Fibroblast of lung (primary cell): ENCODE measurements at places on chromosomes 2 and 18.

- peak; percentile 21 for DNase-seq
These were observed at the start of gene POU3F3 for GRCh38 chr2:104853534-104854497. Gene POU3F3 (plus strand): TSS chr2:104854115. CDS start chr2:104855511, 1,396 bp downstream.

DNA sequence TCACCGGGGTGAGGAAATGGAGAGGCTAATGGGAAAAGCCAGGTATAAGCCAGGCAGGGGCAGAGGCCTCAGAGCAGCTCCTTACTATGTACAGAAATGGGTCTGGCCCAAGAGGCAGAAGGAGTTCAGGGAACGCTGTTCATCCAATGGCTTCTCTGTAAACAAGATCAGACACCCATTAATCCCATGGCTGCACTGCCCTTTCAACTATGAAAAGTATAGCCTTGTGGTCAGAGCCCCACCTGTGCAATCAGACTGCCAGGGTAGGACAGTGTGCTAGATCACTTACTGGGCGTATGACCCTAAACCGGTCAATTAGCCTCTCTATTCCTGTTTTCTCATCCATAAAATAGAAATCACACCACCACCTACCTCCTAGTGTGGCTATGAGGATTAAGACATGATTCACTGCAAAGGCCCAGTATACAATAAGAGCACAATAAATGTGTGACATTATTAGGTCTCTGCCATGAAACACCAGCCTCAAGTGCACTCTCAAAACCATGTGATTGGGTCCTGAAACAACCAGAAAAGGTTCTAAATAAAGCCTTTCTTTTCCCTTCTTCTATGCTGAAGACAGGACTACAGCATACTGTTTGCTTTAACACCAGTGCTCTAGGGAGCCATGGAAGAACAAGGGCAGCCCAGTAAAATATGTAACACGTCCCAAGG, 4.4 kb downstream of the ANKRD44 start:
- no peak for DNase-seq

- peak; percentile 25 for DNase-seq
These were observed 43.6 kb upstream of the IHH start for GRCh38 chr2:219104107-219105035.

DNA sequence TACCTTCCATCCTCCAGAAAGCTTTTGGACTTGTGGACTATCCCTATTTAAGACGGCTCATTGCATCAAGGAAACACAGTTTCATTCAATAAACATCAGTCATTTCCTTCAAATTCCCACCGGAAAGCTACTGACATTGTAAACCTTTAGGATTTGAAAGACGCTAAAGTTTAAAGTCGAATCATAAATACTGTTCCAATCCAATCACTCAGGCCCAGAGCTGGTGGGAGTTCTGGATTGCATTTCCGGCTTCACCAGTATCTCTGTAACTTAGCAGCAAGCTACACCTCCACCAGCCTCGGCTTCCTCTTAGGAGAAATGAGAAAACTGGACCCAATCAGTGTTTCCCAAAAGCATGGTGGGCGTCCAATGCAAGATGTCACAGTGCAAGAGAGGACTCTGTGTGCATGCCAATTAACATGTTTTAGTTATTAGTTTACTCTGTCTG, 1.6 kb downstream of the WDFY1 start:
- DNase-seq = peak; percentile 38

GRCh38 chr2:46160326-46160725, 136.9 kb upstream of the EPAS1 start:
- DNase-seq = no peak

- DNase-seq = peak; percentile 31
These were observed 633 bp downstream of the KIAA1328 start for GRCh38 chr18:36829362-36830157.

GRCh38 chr2:216560838-216561270, 62.2 kb downstream of the RPL37A start:
- peak; percentile 64 for DNase-seq

DNA sequence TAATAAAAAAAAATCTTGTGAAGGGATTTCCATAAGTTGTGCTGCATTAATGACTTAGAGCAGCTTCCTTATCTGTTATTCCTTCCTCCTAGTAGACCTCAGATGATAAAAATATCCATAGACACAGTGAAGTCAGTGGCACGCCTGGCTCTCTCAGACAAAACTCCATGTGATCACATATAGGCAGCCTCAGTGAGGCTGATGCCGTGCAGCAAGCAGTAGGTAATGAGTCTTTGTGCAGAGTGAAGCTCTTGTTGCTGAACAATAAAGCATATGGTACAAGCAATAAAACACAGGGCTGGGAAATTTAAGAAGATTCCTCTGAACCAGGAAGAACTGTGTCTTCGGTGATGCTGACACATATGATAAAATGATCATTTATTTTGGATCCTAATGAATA, 102.7 kb downstream of the CSRNP3 start:
- peak; percentile 8 for DNase-seq

DNA sequence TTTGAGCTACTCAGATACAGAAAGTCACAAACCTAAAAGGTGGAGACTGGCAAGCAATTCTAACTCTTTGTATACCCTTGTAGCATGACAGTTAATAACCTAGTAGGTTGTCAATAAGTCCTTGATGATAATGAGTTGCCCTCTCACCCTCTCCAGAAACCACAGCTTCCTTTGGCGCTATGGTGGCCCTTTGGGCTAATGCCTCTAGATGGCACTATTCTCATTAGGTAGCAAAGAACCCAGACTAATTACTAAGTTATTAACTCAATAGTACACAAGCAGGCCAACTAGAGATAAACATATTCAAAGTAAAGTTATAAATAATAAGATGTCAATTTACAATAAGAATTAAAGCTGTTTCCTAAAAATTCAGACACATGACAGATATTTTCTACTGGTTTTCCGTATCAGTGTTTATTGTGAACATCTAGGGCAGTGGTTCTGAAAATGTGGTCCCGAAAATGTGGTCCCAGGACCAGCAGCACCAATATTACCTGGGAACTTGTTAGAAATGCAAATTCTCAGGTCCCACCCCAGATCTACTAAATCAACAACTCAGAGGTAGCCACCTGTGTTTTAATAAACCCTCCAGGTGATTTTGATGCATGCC, 41.1 kb downstream of the LDAH start:
- peak; percentile 3 for DNase-seq

- DNase-seq = no peak
These were observed 206.1 kb downstream of the KLHL29 start for GRCh38 chr2:23591111-23591510.

DNA sequence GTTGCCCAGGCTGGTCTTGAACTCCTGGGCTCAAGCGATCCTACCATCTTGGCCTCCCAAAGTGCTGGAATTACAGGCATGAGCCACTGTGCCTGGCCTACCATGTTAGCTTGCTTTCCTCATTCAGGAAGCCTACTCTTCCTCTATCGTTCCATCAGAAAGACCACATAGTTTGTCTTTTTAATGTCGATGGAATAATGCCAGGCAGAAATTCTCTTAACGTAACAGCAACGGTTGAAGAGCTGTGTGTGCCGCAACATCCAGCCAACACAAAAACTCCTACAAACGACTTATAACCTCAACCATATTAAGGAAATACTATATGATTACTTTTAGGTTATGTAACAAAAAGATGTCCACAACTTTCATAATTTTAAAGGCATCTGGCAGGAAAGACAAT, 10.5 kb downstream of the ITGB1BP1 start:
- DNase-seq = no peak

- DNase-seq = no peak
These were observed 791.7 kb downstream of the DPP10 start for GRCh38 chr2:115234186-115234585.

DNA sequence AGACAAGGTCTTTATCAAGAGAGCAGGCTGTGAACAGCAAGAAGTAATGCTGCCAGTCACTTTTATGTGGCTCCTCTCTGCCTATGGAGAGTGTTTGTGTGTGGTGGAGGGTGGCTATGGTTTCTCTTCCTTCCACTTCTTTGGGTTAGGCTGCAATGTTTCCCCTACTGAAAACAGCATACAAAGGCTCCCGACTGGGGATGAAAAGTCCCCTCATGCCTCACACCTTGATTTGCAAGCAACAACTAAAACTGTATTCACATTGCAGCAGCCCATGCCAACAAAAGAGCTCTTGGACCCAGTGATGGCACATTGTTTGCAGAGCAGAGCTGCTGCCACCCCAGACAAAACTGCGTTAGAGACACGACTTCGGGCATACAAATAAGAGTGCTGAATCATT, 301.6 kb downstream of the SLC8A1 start:
- no peak for DNase-seq

GRCh38 chr18:63834471-63835113, 52.9 kb upstream of the SERPINB2 start:
- no peak for DNase-seq

DNA sequence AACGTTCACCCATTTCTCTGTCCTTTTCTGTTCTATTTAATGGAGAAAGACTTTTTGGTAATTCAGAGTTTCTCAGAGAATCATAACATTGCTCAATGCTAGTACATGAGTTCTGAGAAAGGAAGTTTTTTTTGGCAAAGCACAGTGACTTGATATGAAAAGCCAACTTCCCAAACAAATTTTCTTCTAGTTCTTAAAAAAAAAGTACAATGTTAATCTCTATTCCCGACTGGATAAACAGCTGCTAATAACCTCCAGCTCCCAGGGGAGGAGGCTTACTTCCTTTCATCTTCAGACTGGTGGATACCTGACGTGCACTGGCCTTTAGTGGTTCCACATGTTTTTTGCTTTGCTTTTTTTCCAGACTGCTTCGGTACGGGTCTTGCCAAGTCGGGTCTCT, 284.6 kb upstream of the CCDC68 start:
- DNase-seq = peak; percentile 90

DNA sequence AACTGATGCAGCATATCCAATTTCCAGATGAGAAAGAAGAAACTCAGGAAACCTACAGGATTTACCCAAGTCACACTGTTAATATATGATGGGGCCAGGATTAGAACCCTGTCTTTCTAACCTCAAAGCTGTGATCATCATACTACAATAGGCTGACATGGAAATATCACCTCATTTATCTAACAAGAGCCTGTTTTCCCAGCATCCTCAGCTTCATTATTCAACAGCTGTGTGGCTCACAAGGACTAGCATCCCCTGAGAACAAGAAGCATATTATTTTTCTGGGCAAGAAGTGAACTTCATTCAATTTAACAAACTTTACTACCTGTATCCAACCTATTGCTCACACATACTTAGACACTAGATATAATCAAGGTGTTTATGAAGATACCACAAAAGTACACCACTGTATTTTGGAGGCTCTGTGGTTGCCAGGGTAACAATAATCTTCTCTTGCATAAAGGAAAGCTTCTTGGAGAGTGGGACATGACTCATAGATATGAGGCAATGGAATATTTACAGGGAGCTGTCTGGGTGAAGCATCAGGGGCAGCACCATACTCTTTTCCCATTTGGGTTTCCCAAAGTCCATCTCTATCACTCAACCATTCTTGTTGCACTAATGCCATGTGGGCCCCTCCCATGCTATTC, 218.2 kb downstream of the RAD51AP2 start:
- peak; percentile 90 for DNase-seq

DNA sequence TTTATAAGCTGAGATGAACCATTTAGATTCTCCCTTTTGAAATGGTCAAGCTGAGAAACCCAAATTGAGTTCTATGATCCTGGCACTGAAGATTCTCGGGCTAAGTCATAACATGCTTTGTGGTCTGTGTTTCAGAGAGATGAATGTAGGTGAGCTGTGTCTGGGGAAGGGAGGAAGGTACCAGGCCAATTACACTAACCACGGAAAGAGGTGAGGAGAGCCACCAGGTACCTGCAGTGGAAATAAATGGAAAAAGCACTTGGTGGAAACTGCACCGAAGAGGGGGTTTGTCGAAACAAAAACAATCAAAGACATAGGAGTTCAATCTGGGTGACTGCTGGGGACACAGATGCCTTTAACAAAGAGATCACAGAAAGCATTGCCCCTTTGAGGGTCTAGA, 963 bp upstream of the MRPL44 start:
- DNase-seq = no peak

DNA sequence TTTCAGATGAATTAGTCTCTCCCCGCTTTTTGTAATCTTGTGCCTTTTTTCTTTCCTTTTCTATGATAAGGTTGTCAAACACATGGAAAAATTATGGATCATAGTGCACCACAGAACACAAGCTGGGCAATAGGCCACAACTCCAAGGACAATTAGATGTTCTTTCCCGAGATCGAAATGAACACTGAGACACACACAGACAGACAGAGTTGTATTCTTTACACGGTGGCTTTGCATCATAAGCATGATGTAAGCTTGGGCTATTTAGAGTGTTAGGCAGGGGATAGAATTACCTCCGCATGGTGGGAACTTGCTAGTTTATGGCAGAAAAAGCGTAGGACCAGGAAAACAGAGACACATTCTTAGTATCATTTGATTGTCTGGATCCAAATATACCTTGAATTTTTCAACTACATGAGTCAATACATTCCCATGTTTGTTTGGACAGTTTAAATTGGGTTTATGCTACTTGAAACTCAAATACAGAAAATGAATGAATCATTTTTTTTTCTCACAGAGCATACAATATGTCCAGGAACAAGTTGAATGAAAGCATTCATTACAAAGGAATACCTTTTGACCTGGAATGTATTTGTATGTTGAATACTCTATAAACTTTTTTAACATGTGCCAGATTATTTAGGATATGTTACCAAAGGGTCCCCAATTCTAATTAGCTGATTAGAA, 1611.5 kb upstream of the TMEFF2 start:
- DNase-seq = peak; percentile 0

DNA sequence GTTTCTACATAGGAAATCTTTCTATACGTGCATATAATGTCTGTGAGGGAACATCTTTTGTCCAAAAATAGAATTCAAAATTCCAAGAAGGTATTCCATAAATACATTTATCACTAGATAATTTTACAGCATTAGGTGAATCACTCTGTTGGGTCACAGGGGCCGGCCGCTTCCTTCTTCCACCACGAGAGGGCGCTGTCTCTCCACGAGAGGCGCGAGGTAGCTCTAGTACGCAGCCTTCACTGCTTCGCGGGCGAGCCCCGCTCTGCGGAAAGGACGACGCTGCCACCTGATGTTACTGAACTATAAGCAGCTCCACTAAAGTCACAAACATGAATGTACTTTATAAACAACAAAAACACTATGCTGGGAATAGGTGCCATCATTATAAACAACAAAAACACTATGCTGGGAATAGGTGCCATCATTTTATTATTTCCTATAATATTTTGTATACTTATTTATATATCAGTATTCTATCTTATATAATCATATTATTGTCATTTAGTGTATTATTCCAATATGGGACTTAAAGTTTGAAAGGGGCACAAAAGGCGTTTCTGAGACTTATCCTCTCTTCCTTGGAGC, 69.4 kb upstream of the REV1 start:
- peak; percentile 68 for DNase-seq

GRCh38 chr2:138116456-138116855, 152.2 kb downstream of the HNMT start:
- DNase-seq = no peak

DNA sequence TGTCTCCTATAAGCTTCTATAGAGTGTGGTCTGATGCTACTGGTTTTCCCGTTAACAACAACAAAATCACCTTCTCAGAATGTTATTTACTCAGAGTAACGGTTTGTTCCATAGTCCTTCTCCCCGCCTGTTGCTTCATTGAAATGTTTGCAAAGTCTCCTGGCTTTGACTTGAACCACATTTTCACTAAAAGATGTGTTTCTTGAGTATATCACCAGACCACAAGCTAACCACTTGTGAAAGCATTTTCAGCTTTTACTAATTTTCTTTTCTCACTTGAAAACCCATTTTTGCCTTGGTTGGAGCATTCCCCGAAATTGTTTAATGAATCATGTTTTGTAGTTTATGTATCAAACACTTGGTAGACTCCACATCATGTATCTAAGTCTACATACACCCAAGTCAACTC, 121.2 kb downstream of the DPP4 start:
- no peak for DNase-seq
